ENCODE measurements at places on chromosomes 2 and 18.

DNA sequence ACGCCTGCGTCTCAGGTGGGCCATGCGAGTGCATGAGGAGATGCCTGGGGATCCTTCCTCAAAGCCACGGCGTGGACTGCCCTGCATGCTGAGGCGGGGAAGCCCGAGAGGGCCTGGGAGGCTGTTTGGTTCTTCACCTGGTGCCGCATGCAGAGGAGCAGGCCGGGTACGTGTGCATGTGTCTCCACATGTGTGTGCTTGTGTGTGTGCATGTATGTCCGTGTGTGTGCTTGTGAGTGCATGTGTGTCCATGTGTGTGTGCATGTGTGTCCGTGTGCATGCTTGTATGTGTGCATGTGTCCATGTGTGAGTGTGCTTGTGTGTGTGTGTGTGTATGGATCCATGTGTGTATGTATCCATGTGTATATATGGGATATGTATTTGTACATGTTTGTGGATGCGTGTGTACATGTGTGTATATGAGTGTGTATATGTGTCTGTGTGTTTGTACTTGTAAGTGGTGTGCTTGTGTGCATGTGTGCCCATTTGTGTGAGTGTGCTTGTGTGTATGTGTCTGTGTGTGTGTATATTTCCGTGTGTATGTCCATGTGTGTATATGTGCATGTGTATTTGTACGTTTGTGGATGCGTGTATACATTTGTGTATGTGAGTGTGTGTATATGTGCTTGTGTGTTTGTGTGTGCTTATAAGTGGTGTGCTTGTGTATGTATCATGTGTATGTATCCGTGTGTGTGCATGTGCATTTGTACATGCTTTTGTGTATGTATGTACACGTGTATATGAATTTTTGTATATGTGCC lies 79.0 kb downstream of the PTGR3 start:
- no peak for DNase-seq

- no peak for DNase-seq
Measured at GRCh38 chr2:68746408-68746807, 11.8 kb downstream of the ARHGAP25 start.

DNA sequence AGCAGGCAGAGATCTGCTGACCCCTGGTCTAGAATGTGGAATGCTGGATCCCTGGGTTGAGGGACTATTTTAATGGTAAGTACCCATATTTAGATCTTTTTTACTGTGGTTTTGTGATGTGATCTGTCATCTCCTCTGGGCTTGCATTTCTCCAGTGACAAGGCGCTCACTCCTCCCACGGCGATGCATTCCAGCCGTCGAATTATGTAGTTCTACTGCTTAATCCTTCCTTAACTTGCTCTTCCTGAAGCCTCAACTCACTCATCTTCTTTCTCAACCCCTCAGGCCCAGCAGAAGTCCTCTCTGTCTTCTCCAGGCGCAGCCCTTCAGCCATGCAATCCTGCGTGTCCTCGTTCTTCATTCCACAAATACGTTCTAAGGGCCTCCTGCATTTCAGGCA lies 51.2 kb downstream of the HPCAL1 start:
- DNase-seq = no peak

DNA sequence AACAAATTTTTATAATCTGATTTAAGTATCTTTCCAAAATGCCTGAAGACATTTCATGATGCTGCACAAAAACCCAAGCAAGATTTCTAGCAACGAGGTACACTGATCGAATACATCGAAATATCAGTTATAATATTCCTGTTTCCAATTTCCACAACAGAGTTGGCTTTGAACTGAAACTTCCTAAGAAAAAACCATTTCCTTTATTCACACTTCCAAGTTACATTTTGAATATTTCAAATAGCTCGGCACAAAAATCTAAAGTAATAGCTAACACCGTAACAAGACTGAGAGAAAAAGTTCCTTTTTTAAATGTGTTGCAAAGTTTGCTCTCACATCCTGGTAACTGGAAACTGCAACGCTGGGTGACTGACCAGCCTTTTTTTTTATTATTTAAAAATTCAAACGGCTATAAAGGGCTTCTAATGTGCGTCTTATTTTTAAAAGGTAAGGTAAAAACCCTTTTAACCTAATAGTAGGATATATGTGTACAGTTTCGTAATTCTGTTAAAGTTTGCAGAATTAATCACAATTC lies 1.7 kb downstream of the HNRNPLL start:
- DNase-seq = no peak

DNA sequence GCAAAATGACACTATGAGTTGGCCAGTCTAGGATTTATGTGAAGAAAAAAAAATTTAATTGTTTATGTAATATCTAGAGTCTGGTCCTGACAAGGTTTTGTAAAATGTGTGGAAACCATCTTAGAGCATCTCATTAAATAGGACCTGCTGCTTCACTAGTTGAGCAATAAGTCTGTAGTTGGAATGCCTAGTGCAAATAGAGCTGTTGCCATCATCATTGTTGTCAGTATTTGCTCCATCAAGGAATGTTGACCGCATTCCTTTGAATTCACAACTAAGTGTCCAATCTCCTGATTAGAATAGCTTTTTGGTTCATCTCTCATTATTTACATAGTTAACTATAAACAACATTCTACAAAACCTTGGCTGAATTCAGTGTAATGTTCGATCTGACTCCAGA lies 32.2 kb upstream of the RPE start:
- no peak for DNase-seq

- DNase-seq = no peak
Measured at GRCh38 chr2:237790353-237790752, 8.2 kb upstream of the RBM44 start.

DNA sequence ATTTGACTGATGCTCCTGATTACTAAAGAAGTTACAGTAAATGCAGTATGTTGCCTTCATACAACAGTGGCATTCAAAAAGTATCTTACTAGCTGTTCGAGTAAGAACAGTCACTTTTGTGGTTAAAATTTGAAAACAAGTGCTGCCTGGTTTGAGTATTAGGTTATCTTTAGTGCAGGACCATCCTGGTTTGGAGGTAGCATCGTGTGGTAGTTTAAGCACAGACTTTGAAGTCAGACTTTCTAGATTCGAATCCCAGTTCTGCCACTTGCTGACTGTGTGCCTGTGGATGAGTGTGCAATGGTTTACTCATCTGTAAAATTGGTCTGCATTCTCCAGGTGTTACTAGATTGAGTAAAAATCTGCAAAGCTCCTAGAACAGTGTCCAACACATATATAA lies 96.8 kb downstream of the SGPP2 start:
- no peak for DNase-seq

GRCh38 chr2:46379213-46380037 lies 82.2 kb downstream of the EPAS1 start:
- DNase-seq = no peak

GRCh38 chr18:2050702-2051201 lies 520.6 kb downstream of the METTL4 start:
- DNase-seq = no peak

DNA sequence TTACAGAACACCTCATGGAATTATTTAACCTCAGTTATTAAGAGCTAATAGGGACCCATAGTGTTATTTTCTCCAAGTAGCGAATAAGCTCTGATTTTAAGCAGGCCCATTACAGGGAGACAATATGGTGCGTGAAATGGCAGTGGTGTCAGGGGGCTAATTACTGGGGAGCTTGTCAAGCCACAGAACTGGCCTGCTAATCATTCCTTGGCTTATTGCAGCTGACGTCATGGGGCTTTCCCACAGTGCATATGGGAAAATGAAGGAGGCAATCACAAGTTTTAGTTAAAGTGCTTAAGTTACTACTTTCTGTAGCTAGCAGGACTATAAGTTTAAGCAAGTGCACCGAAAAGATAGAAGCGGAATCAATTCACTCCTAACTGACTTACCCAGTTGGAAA lies 262.5 kb downstream of the TGIF1 start:
- no peak for DNase-seq

DNA sequence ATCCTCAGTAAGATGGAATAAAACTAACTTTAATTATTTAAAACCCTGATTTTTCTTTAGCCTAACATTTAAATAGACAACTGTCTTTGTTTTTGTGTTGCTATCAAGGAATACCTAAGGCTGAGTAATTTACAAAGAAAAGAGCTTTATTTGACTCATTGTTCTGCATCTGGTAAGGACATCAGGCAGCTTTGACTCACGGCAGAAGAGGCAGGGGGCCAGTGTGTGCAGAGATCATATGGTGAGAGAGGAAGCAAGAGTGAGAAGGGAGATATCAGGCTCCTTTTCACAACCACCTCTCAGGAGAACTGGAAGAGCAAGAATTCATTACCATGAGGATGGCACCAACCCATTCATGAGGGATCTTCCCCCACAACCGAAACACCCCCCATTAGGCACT lies 64.6 kb upstream of the TFPI start:
- no peak for DNase-seq

- DNase-seq = no peak
Measured at GRCh38 chr2:161029321-161029720, 130.9 kb upstream of the TANK start.

DNA sequence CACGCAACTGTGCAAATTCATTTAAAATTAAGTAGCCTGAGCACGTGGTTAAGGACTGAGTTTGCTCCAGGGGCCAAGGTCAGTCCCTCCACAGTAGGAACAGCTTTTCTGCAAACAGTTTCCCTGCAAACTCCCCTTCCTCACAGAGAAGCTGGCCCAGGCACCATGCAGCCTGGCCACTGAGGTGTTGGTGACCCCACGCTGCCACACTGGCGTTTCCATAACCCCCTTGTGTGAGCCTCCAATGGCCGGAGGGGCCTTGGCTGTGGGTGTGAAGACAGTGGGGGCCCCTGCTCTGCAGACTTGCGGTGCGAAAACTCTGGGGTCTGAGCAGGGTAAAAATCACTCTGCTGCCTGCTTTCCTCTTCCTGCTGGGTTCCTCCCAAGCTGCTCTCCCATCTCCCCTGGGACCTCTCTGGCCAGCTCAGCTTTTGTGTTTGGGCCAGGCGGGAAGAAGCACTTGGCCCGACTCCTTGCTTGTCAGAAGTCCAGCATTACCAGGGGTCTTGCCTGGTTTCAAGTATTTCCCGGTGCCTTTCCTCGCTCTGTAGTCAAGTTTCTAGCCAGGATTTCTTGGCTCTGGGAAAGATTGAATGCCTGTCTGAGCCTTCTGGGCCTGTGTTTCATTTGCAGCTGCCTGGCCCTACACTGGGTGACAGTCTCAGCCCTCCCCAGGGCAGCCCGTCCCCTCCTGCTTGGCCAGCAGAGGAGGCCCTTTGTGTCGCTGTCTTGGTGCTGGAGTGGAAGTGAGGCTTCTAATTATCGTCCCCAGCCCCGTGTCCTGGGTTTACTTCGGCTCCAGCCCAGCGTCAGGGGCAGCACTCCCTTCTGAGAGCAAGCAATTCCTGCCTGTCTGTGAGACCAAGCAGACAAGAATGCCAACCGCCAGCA lies 131.4 kb upstream of the SLC1A4 start:
- no peak for DNase-seq

- no peak for DNase-seq
Measured at GRCh38 chr2:23824777-23825212, 102.1 kb downstream of the ATAD2B start.

DNA sequence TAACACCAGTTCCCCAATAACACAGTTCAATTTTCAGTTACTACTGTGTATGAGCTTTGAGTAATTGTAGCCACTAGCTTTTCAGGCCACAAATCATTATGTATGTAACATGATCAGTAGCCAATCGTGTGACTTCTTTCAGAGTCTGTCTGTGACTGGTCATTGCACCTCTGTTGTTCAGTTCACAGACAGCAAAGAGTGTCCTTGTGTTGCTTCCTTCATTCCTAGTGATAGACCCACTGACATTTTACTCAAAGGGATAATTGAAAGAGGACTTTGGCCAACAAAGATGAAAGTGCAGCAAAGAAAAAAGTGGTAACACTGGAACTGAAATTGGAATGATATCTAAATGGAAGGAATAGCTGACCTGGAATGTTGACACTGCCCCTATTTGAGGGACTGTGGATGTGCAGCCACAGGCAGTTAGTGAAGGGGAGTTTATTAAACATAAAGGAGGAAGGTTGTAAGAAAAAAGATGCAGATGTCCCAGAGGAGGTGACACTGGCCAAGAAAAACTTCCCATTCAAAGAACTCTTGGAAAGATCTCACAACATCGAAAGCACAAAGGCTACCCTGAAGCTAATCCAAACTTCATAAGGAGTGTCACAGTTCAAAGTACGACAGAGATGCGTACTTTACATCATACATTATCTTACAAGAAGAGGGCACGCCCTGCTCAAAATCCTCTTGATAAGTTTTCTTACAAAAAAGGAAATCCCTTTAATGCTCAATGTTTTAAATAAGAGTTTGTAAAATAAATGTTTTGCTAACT lies 19.3 kb downstream of the TTC39C start:
- no peak for DNase-seq

DNA sequence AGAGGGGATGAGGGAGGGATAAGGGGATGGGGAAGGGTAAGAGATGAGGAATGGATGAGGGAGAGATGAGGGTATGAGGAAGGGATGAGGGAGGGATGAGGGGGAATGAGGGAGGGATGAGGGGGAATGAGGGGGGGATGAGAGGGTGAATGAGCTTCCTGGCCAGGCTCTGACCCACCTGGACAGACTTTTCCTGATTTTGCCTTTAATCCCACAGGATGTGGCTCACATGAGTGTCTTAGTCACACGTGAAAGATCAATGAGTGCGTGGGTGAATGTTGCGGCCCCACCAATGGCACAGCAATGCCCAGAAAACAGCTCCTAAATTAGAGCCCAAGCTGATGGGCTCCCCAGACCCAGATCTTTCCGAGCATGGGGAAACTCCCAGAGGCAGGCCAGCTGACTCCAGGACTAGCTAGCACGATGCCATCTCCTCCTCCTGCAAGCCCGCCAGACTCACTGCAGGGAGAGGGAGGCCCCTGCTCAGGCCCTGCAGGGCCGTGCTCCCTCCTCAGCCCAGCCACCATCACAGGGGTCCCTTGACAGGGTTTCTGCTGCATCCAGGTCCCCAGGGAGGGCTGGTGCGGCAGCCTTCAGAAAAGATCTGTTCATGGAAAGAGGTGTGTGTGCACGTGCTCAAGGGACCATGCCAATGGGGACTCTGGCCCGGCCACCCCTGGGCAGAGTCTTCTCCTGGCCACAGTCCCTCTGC lies 41.4 kb downstream of the AQP12A start:
- no peak for DNase-seq

DNA sequence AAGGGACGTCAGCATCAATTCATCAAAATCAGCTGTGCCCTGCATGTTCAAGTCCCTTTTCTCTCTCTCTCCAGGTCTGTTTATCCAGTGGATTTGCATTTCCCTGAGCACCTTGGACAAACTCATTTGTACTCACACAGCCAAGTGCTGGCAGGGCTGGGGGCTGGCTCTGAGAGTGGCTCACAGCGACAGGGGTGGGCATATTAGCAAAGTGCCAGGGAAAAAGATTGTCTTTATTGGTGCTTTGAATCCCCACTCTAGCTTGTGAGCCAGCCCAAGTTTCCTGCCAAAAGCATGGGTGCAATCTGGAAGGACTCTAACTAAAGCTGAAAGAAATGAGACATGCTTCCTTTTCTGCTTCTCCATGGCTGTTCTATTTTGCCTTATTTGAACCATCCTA lies 56.6 kb downstream of the ACOXL start:
- no peak for DNase-seq

DNA sequence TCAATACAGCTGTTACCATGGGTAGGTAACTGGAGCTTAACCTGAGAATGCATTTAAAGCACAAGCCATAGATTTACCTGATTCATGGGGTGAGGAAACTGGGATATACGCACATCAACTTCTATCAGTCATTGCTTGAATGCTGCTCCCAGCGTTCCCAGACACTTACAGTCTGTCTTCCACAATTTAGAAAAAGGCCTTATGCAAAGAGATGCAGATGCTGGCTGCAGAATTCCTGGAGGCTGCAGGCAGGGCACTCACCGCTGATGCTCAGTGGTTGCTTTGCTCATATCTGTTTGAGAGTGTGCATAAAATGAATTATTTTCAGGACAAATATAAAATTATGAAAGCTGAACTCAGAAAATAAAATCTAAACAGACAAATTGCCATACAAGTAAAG lies 950.7 kb upstream of the PIK3C3 start:
- DNase-seq = no peak
